ENCODE measurements at places on chromosomes 2 and 18. TPM values are rescaled to one million over a fixed set of nuclear protein-coding genes. Genes with fewer than 3 reads are reported as not detected.
A peak's percentile ranks its signal among the peaks of the same experiment; 100 is the strongest.

USP34 gene
- 70.3 TPM for total RNA-seq

MC2R gene
- total RNA-seq, result not detected

GRCh38 chr2:48419884-48420511, 110.0 kb upstream of the STON1 start:
- no peak overlapping the region for H3K4me3 ChIP-seq
- no peak for DNase-seq
- H3K27ac ChIP-seq, result peak overlapping the region; percentile 81
- peaks cover 6% of the 10 kb centered on the region for H3K27me3 ChIP-seq
- no peaks in the 10 kb centered on the region for H3K36me3 ChIP-seq

- H3K36me3 ChIP-seq, result no peaks in the 10 kb centered on the region
- peaks cover 7% of the 10 kb centered on the region for H3K4me1 ChIP-seq
- no peak overlapping the region for H3K27ac ChIP-seq
- DNase-seq, result peak; percentile 78
- H3K27me3 ChIP-seq, result peaks cover 70% of the 10 kb centered on the region
Measured at GRCh38 chr2:70789304-70790135, 923 bp downstream of the FIGLA start.

DNA sequence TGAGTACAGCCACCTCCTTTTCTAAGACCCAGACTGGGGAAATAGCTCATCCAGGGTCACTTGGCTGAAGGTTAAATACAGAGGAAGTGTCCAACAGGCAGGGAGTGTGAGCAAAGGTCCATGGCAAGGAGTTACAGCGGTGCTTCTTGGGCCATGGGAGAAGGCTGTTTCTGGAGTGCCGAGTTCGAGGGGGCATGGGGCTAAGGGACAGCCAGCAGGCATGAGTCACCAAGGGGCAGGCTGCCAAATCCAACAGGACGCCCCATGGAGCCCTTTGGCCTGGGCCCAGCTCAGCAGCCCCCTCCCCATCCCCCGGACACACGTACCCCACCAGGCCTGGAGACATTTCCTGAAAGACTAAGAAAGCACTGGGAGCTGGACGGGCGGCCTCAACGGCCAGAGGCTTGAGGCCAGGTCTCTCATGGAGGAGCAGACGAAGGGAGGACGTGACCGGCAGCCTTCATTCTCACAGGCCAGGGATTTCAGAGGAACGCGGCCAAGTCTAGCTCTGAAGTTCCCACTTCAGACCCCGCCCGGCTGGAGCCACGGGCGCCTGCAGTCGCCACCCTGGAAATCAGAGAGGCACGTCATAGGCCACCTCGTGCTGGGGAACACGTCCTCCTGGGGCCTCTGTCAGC, 160.4 kb downstream of the SMAD7 start:
- H3K4me3 ChIP-seq, result no peak overlapping the region
- H3K36me3 ChIP-seq, result peaks cover 1% of the 10 kb centered on the region
- no peak overlapping the region for H3K27ac ChIP-seq
- no peak for DNase-seq
